ENCODE measurements at places on chromosomes 2 and 18. TPM values are rescaled to one million over a fixed set of nuclear protein-coding genes. Genes with fewer than 3 reads are reported as not detected.

Gene RETSAT
- 33.5 TPM for total RNA-seq

Gene DCAF17
- total RNA-seq = 9.2 TPM

Gene ERICH2
- not detected for total RNA-seq

Gene VAMP5
- 106 TPM for total RNA-seq

Gene TANK
- total RNA-seq = 27.6 TPM

Gene RPE
- total RNA-seq = 88.2 TPM

Gene OSBPL6
- total RNA-seq = 3.4 TPM

Gene ATOH8
- total RNA-seq = 15.1 TPM

Gene UGT1A1
- total RNA-seq = not detected

Gene PTPRN
- 9.8 TPM for total RNA-seq

Gene CLEC4F
- not detected for total RNA-seq

Gene NBEAL1
- 6.7 TPM for total RNA-seq

Gene ACVR1C
- not detected for total RNA-seq

Gene SCYGR4
- not detected for total RNA-seq

Gene MC2R
- not detected for total RNA-seq

Gene ANKRD30BL
- not detected for total RNA-seq

Gene TCF23
- total RNA-seq = not detected

Gene HOXD12
- not detected for total RNA-seq

Gene DPP10
- total RNA-seq = not detected

All from bronchus fibroblast of lung (primary cell).